Stimulated activated CD4-positive, alpha-beta T cell treated with anti-CD3 and anti-CD28 coated beads, Interleukin-1b, Interleukin-23, amount 100 ng/mL, for 1 hour (primary cell): ENCODE measurements at places on chromosomes 11 and 22.

DNA sequence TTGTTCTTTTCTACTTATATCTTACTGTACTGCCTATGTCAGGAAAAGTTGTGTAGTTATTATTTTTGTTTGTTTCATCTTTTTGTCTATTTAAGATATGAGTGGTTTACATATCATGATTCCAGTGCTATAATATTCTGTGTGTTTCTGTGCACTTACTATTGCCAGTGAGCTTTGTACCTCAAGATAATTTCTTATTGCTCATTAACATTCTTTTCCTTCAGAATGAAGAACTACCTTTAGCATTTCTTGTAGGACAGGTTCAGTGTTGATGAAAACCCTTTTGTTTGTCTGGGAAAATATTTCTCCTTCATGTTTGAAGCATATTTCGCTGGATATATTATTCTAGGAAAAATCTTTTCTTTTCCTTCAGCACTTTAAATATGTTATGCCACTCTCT, 452.7 kb upstream of the FAT3 start:
- DNase-seq = no peak

GRCh38 chr11:11468954-11469353, 115.9 kb upstream of the CSNK2A3 start:
- no peak for DNase-seq

DNA sequence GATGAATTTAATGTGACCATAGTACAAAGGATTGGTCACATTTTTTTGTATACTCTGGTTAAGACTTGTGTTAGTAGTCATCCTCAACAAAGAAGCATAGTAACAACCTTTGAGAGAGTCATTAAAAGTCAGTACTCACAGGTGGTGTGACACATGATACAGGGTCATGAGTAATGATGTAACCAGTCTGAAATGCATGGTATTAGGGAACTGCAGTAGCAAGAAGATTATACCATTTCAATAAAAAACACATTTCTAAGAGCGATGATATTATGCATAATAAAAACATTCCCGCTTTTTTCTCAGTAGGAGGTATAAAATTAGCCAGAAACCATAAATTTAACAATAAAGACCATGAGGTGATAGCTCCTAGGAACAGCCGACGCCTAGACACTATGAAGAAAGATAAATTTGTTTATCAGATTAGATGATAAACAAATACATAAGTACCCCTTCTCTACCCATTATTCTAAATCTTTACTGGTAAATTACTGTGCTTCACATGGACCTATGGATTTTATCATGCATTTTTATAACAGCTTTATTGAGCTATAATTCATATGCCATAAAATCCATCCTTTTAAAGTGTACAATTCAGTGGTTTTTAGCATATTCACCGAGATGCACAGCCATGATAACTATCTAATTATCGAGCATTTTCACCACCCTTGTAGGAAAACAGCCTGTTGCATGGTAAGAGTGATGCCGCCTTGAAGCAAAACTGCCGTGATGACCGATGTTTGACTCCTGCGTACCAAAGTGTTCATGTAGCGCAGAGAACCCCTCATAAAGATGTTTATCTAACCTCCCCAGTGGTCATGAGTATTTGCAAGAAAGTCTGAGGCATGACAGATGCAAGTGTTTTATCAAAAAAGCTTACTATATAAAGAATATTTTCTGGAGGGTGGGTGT, 41.8 kb downstream of the TMPRSS5 start:
- DNase-seq = no peak

DNA sequence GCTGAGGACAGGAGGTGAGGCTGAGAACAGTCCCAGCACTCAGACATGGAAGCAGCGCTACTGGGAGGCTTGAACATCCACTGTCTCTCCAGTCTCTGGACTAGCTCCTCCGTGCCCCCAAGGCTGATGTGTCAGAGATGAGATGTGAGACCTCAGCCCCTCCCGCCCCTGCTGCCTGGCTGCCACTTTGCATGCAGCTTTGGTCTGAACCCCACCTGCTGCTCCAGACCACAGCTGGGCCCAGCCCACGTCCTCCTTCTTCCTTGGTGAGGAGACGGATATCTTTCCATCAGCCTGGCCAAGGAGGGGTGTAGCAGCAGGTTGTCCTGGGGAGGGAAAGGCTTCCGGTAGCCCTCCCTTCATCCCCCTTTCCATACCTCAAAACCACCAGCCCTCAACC, 148.0 kb upstream of the B3GAT1 start:
- no peak for DNase-seq

DNA sequence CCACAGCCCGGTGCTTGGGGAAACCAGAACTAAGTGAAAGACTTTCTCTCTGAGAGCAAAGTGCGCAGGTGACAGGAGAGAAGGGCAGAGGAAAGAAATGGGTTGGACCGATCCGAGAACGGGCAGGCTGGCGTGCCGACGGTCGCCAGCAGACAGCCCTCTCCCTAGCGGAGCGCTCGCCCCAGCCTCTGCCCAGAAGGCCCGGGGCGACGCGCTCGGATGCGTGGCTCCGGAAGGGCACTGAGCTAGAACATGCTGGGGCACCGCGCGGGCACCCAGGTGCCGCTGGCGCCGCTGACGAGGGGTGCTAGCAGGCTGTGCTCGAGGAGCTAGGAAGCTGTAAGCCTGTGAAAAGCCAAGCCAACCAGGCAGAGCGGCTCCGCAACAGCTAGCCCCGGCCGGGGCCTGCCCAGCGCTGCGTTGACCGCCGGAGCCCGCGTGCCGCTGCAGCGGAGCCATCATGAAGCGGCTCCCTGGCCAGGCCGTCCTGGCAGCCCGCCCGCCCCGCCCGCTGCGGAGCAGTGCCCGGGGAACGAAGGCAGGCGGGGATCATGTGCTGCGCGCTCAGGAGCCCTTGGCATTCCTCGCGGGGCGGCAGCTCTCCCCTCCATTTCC, 22.1 kb upstream of the RRAS2 start:
- DNase-seq = no peak

DNA sequence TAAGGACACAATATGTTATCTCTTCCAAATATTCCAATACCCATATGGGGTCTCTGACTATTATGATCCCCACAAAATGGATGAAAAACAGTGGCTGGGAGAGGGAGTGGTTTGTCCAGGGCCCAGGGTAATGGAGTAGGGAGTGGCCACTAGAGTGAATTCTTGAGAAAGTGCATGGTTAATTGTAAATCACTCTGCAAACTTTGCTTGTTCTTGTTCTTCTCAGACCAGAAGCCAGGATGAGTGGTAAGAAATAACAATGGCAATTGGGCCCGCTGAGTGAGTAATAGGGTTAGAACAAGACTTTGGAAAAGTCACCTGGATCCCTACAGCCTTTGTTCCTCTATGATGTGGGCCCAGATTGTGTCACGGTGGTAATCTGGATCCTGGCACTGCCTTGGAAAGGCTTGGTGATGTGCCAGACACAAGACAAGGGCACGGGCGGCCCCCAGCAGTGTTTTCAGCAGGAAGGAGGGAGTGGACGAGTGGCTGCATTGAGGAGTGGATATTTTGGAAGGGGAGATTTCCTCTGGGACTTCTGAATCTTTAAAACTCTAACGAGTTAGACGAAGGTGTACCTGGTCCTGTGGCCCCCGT, 18.2 kb upstream of the KIRREL3 start:
- no peak for DNase-seq

- no peak for DNase-seq
Measured at GRCh38 chr22:20782596-20783299, 8.8 kb downstream of the SERPIND1 start.

DNA sequence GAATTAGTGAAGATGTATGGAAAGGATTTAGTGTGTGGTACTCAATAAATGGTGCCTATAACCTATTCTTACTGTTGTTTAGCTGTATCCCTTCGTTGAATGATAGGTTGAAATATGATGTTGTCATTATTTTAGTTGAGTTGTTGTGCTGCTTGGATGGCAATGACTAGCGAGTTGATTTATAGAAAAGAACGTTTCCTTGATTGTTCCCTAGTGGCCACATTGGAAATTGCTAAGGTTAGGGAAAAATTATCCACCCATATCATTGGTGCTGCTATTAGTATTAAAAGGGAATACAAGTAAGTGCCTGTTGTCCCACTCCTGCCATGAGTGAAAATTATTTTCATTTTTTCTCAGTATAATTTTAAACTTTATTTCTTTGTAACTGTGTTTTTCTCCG, 14.5 kb downstream of the EMSY start:
- DNase-seq = no peak

GRCh38 chr22:19841641-19842392, 12.9 kb downstream of the GNB1L start:
- DNase-seq = no peak

- no peak for DNase-seq
Measured at GRCh38 chr11:79342236-79342635, 98.6 kb downstream of the TENM4 start.

- DNase-seq = no peak
Measured at GRCh38 chr11:104073950-104074705, 37.7 kb downstream of the DDI1 start.

DNA sequence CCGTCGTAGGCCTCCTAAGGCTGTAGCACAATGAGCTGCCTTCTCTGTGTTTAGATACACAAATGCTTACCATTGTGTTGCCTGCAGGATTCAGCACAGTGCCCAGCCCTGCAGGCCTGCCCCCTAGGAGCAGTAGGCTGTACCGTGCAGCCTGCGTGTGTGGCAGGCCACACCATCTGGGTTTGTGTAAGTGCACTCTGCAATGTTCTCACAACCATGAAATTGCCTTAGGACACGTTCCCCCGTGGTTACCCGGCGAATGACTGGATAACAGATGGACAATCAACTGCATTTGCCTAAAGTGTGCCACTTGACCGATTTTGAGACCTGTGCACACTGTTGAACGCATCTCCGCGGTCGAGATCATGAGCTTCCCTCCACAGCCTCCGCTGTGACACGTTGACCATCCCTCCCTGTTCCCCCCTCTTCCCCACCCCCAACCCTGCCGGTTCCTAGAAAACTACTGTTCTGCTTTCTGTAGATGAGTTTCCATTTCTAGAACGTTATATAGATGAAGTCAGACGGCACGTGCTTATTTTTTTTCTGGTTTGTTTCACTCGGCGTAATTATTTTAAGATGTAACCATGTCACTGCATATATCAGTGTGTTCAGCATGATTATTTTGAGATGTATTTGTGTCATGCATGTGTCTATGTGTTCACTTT, 22.2 kb upstream of the CTSD start:
- no peak for DNase-seq
